ENCODE measurements at places on chromosomes 16 and 17. TPM values are rescaled to one million over a fixed set of nuclear protein-coding genes. Genes with fewer than 3 reads are reported as not detected.

COASY gene
- total RNA-seq, result 58.3 TPM

CD2BP2 gene
- 74.8 TPM for total RNA-seq

SLFN5 gene
- total RNA-seq, result 8.7 TPM

HIGD1B gene
- total RNA-seq, result not detected

- no peaks in the 10 kb centered on the region for H3K36me3 ChIP-seq
- H3K27me3 ChIP-seq, result peaks cover 34% of the 10 kb centered on the region
- peaks cover 26% of the 10 kb centered on the region for H3K4me1 ChIP-seq
- no peak overlapping the region for H3K4me3 ChIP-seq
- H3K27ac ChIP-seq, result no peak overlapping the region
- peak; percentile 49 for DNase-seq
Measured at GRCh38 chr16:53549970-53550690, 47.1 kb upstream of the AKTIP start.
